ENCODE measurements at places on chromosomes 5 and 9. TPM values are rescaled to one million over a fixed set of nuclear protein-coding genes. Genes with fewer than 3 reads are reported as not detected.

Gene SAXO1
- not detected for total RNA-seq

Gene ORM2
- not detected for total RNA-seq

- no peaks in the 10 kb centered on the region for H3K27me3 ChIP-seq
- H3K36me3 ChIP-seq: no peaks in the 10 kb centered on the region
- no peak overlapping the region for H3K27ac ChIP-seq
- H3K4me1 ChIP-seq: no peaks in the 10 kb centered on the region
Observed at GRCh38 chr5:107243220-107243579, 427.5 kb downstream of the EFNA5 start.

- H3K4me3 ChIP-seq: no peak overlapping the region
- H3K27ac ChIP-seq: no peak overlapping the region
- no peaks in the 10 kb centered on the region for H3K36me3 ChIP-seq
- H3K27me3 ChIP-seq: no peaks in the 10 kb centered on the region
- DNase-seq: no peak
Observed at GRCh38 chr5:36573438-36573837, 33.0 kb upstream of the SLC1A3 start.

GRCh38 chr5:71576241-71576640, 10.9 kb upstream of the MCCC2 start:
- no peaks in the 10 kb centered on the region for H3K4me1 ChIP-seq
- DNase-seq: no peak
- no peaks in the 10 kb centered on the region for H3K36me3 ChIP-seq
- H3K27ac ChIP-seq: no peak overlapping the region
- no peak overlapping the region for H3K4me3 ChIP-seq

DNA sequence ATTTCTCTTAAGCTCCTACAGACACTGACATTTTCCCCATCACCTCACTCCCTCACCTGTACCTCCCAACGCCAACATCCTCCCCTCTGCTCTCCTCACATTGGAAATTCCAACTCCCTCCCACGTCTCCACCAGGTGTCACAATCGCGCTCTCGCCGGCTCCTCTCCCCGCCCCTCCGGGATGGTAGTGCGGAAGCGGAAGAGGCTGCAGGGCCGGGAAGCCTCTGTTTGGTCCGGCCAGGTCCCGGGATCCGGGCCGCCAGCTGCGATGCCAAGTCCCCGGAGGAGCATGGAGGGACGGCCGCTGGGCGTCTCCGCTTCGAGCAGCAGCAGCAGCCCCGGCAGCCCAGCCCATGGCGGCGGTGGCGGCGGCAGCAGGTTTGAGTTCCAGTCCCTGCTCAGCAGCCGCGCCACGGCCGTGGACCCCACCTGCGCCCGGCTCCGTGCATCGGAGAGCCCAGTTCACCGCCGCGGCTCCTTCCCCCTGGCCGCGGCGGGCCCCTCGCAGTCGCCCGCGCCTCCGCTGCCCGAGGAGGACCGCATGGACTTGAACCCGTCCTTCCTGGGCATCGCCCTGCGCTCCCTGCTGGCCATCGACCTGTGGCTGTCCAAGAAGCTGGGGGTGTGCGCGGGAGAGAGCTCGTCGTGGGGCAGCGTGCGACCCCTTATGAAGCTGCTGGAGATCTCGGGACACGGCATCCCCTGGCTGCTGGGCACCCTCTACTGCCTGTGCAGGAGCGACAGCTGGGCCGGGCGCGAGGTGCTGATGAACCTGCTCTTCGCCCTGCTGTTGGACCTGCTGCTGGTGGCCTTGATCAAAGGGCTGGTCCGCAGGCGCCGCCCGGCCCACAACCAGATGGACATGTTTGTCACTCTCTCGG, at the start of gene PLPP6:
PLPP6 (plus strand) TSS at position 187 of the 881 bp plus-strand sequence; CDS start at position 269, 82 bp downstream.
- H3K27ac ChIP-seq: peak within 1 kb of the TSS; percentile 81
- peak within 1 kb of the TSS; percentile 85 for H3K4me3 ChIP-seq
- peak; percentile 93 for DNase-seq
- H3K4me1 ChIP-seq: no peaks in the 10 kb centered on the region

GRCh38 chr9:126982215-126983002, 67.8 kb downstream of the RALGPS1 start:
- no peaks in the 10 kb centered on the region for H3K36me3 ChIP-seq
- H3K4me1 ChIP-seq: peaks cover 22% of the 10 kb centered on the region
- H3K27me3 ChIP-seq: no peaks in the 10 kb centered on the region
- H3K27ac ChIP-seq: no peak overlapping the region
- no peak overlapping the region for H3K4me3 ChIP-seq
